HFFc6 (cell line): ENCODE measurements at places on chromosomes 11 and 22. TPM values are rescaled to one million over a fixed set of nuclear protein-coding genes. Genes with fewer than 3 reads are reported as not detected.
A peak's percentile ranks its signal among the peaks of the same experiment; 100 is the strongest.

GRCh38 chr11:12540913-12541582 is 133.2 kb upstream of the TEAD1 start:
- DNase-seq, result peak; percentile 91

GRCh38 chr11:78427615-78428265 is 10.1 kb upstream of the GAB2 start:
- no peak for DNase-seq

Gene CWC15
- 69.9 to 74.7 TPM (median 74.5 TPM) in 3 replicates for total RNA-seq

Gene LINC01488
- not detected in 2 replicates for total RNA-seq

- DNase-seq, result no peak
Observed at GRCh38 chr11:134558258-134558835, 146.3 kb upstream of the B3GAT1 start.

- no peak for DNase-seq
Observed at GRCh38 chr22:26555478-26555877, 34.5 kb downstream of the TPST2 start.

GRCh38 chr11:128599729-128600128 is 12.4 kb upstream of the ETS1 start:
- DNase-seq, result peak; percentile 79

GRCh38 chr22:38866399-38867123 is 5.5 kb downstream of the CBX6 start:
- no peak for DNase-seq

DNA sequence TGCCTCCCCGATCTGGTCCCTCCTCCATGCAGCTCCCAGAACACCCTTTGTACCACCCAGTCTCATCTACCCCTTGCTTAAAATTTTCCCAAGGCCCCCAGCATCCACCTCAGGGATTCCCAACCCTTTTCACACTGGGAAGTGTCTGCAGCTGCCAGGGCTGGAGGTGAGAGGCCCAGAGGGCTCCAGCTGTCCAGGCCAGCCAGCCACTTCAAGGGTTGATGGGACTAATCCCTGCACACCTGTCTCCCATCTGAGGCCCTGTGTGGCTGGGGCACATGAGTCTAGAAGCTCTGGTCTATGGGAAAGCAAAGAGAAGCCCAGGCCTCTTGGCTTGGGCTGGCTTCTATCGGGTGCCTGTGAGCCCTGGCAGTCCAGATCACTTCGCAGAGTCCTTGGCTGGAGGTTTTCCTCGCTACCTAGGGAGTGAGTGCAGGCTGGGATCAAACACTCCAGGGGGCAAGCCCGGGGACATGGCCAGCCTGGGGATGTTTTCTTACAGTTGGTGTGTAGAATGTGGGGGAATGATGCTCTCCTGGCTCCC is 41.1 kb upstream of the TPBGL start:
- no peak for DNase-seq

Gene TRIOBP
- 74.3 to 99.3 TPM (median 93.8 TPM) in 3 replicates for total RNA-seq

DNA sequence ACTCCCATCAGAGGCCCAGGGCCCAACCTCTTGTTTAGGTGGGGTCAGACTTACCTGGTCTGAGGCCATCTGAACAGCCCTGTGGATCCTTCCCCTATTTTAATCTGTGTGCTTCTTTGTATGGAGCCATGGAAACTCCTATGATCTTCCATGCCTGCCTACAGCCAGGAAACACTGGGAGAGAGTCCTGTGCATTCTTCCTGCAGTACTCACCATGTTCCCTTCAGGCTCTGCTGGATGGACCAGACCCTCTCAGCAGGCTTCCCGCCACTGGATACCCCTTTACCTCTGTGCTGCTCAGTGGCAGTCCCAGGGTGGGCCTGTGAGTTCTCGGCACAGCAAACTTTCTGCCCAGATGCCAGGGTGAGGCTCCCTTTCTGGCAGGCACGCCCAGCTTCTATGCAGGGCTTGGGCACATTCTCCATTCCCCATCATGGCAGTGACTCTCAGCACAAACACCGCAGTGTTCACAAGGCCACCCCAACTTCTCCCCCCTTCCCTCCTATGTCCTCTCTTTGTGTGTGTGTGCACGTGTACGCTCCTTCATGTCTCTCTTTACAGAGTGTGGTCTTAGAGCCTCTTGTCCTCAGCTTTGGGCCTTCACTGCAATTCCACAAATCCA is 34.8 kb downstream of the NEU3 start:
- no peak for DNase-seq

DNA sequence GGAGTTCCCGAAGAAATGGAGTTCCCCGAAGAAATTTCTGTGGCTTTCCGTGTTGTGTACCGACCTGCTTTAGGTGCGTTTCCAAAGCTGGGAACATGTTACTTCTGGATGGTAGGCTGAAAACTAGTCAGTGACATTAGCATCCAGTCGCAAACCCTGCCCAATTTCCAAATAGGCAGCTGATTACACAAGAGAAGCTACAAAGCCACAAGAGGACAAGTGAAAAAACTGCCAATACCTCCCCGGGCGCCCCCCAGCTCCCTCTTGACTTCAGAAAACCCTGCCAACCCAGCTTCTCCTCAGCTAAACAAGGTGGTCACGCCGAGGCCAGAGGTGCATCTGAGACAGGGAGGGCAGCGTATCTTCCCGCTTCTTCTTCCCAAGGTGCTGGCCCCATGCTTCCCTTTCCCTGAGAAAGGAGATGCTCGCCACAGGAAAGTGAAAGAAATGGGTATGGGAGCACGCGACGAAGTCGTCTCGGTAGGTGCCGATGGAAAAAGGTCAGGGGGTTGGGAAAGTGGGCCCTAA is 551 bp downstream of the AGBL2 start:
- no peak for DNase-seq
